SK-N-SH treated with all-trans-retinoic acid at 6 μM for 48 hours (cell line): ENCODE measurements at places on chromosomes 4 and X.

DNA sequence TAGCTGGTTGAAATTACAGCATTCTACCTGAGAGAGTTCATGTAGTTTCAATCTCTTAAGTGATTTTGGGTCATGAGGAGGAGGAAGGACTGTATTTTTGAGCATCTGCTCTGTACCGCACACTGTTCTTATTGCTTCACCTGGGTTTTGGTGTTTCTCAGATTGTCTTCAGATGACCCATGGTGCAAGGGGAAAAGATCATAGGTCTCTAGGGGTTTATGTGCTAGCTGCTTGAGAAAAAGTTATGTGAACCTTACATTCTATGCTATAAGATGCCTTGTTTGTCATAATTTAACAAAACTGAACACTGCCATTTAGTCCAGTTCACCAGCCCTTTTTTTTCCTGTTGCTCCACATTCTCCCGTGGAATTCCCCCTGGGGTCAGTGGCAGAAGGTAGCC is 60.4 kb downstream of the PDK3 start:
- ATAC-seq, result no peak

DNA sequence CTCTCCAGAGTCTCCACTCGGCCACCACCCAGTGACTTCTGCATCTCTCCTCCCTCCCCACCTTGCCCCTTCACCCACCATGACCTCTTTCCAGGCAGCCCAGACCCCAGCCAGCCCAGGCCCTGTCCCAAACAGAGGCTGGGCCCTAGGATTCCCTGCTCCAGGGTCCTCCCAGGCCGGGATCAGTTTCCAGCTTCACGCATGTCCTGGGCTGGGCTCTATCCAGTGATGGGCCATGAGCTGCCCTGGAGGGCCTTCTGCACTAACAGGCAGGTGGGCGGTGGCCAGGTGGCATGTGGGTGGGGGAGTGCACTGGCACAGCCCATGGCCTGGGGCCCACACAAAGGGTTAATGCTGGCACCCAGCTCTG is 20.4 kb upstream of the ADD1 start:
- no peak for ATAC-seq

DNA sequence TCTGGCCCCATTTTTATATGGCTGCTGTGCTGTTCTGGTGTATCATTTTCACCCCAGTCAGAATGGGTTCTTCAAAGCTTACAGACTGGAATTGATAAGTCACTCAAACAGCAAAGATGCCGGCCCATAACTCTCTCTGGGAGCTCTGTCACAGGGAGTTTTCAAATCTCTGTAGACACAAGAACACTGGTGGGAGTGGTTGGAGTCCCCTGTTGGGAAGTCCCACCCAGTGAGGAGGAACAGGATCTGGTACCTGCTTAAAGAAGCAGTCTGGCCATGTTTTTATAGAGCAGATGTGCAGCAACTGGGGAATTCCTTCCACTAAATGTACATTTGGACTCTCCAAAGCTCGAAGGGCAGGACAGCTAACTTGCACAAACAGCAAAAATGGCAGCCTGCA is 69.3 kb upstream of the UGT2B7 start:
- ATAC-seq, result no peak

DNA sequence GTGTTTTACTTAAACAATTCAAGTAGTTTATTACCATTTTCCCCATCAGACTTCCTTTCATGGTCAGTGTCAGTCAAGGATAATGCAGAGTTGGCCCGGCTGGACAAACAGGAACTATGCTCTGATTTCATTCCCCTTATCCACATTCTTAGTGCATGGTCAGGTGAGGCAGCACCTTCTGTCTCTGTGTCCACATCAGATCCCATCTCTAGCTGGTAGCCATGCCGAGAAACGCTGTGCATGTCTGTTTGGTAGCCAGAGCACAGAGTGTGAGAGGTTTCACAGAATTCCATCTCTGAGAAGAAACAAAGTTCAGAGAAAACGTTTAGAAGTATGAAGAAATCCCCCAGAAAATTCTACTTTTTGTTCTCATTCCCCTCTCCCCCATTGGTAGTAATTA is 423.7 kb upstream of the TEX13C start:
- ATAC-seq, result no peak

GRCh38 chrX:11328134-11328533 is 34.9 kb downstream of the AMELX start:
- no peak for ATAC-seq

DNA sequence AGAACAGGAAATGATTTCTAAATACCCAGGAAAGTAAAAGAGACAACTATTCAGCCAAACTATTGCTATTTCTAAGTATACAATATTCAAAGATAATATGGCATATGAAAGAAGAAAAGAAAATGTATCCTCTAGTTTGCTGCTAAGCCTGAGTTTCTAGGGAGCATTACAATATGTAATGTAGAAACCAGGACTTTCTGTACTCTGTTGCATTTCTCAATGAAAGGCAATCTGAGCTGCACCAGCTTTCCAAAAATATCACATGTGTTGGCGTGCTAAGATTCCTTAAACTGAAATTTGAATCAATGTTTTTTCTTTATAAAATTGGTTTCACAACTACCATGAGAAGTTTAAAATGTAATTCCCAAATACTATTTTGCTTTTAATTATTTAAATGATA is 129.6 kb downstream of the ANK2 start:
- ATAC-seq, result no peak

- ATAC-seq, result no peak
These were observed 18.0 kb upstream of the TSR2 start for GRCh38 chrX:54422168-54422567.

GRCh38 chr4:121062521-121062920 is 9.8 kb downstream of the NDNF start:
- ATAC-seq, result no peak

DNA sequence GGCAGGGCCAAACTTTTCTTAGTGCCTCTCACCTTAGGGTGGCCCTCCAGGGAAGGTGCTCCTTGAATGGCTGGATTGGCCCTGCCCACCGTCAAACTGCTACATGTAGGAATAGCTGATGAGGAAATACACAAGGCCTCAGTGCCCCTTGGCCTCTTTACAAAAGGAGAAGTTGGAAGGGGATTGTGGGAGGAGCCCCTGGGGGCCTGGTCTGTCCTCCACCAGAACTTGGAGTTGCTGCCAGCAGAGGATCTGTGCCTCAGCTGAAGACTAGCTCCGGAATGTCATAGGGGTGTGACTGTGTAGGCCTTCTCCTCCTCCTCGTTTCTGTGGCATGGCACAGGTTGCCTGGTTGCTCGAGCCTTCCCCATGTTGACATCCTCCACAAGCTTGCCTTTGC is 142.7 kb downstream of the AMMECR1 start:
- ATAC-seq, result no peak
